ENCODE measurements at places on chromosomes 12 and 14. TPM values are rescaled to one million over a fixed set of nuclear protein-coding genes. Genes with fewer than 3 reads are reported as not detected.

GRCh38 chr12:101570047-101570446, 24.7 kb upstream of the MYBPC1 start:
- DNase-seq: peak; percentile 31

The POLE2 gene
- 30.3 TPM for total RNA-seq

The AMDHD1 gene
- total RNA-seq: 2.6 TPM

The MIPOL1 gene
- total RNA-seq: not detected

GRCh38 chr12:107282628-107283027, 189.3 kb upstream of the CRY1 start:
- DNase-seq: no peak

DNA sequence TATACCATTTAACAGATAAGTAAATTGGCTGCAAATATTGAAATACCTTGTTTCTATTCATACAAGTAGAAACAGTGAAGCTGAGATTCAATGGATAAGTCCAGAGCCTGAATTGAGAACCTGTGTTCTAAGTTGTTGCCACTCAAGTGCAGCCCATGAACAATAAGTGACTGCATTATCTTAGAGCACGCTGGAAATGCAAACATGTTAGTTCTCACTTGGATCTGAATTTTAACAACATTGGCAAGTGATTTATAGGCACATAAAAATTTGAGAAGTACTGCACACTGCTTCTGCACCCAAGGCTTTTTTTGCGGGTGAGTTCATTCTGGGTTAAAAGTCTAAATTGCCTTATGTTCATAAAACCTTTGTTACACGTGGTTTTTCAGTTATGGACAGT, 484.3 kb downstream of the NAV3 start:
- DNase-seq: no peak

The CAPZA3 gene
- total RNA-seq: not detected

GRCh38 chr14:97328743-97329142, 531.6 kb downstream of the VRK1 start:
- DNase-seq: no peak

DNA sequence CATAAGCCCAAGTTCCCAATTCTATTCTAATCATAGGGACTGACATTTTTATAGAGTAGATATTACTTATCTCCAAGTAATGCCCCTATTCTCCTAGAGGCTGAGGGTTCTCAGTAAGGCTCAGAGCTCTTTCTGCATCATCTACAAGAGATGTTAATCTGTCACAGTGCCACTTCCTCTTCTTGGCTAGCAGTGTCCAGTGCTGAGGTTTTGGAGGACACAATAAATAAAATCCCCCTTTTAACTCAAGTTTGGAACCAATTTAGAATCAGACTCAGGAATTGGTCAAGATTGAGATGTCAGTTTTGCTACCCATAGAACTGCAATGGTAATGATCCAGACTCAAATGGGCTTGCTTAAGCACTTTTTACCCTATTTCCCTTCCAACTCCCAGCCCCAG, 154.1 kb upstream of the ARID2 start:
- DNase-seq: no peak

DNA sequence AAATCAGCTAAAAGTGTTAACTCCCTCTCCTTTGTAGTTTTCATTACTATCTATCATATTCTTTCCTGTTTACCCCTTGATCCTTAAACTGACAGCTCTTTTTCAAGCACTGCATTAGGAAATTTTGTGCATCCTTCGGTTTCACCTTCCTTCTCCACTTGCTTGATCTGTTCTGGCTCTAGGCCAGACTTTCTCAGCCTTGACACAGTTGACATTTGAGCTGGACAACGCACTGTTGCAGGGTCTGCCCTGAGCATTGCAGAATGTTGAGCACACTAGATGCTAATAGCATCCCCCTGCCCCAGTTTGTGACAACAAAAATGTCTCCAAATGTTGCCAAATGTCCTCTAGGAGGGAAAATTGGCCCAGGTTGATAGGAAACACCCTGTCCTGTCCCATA, 75.4 kb upstream of the KCNJ8 start:
- no peak for DNase-seq

GRCh38 chr12:38886931-38887330, 18.5 kb downstream of the CPNE8 start:
- DNase-seq: no peak

The STX2 gene
- total RNA-seq: 18.3 TPM

- no peak for DNase-seq
These were observed 599.7 kb downstream of the KCNH5 start for GRCh38 chr14:62445570-62445969.
